ENCODE measurements at places on chromosomes 11 and 22. TPM values are rescaled to one million over a fixed set of nuclear protein-coding genes. Genes with fewer than 3 reads are reported as not detected.

PNPLA5 gene
- not detected for total RNA-seq

ACRV1 gene
- not detected for total RNA-seq

MYBPC3 gene
- not detected for total RNA-seq

KRTAP5-2 gene
- total RNA-seq, result not detected

GAL3ST3 gene
- total RNA-seq, result 0.61 TPM

SPON1 gene
- total RNA-seq, result 1.5 TPM

GLB1L2 gene
- 3.0 TPM for total RNA-seq

ANGPTL5 gene
- not detected for total RNA-seq

CCDC73 gene
- total RNA-seq, result not detected

HSPA8 gene
- 1,391 TPM for total RNA-seq

POU2F3 gene
- 0.20 TPM for total RNA-seq

CAPRIN1 gene
- 294 TPM for total RNA-seq

KCNJ1 gene
- total RNA-seq, result 0.14 TPM
